Activated T-cell treated with anti-CD3 and anti-CD28 coated beads for 1 hour (primary cell): ENCODE measurements at places on chromosomes 12 and 14.

DNA sequence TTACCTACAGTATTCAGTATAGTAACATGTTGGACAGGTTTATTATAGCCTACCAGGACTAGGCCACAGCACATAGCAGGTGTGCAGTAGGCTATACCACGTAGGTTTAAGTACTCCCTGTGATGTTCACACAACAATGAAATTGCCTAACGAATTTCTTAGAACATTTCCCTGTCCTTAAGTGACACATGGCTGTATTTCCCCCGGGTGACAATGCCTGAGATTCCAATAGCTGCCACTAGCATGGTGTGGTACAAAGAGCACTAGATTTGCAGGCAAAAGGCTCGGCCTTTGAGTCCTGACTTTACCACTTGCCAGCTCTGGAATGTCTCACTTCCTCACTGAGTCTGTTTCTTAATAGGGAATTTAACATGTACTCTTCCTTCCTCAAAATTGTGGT lies 19.7 kb downstream of the PTPN21 start:
- DNase-seq: no peak

DNA sequence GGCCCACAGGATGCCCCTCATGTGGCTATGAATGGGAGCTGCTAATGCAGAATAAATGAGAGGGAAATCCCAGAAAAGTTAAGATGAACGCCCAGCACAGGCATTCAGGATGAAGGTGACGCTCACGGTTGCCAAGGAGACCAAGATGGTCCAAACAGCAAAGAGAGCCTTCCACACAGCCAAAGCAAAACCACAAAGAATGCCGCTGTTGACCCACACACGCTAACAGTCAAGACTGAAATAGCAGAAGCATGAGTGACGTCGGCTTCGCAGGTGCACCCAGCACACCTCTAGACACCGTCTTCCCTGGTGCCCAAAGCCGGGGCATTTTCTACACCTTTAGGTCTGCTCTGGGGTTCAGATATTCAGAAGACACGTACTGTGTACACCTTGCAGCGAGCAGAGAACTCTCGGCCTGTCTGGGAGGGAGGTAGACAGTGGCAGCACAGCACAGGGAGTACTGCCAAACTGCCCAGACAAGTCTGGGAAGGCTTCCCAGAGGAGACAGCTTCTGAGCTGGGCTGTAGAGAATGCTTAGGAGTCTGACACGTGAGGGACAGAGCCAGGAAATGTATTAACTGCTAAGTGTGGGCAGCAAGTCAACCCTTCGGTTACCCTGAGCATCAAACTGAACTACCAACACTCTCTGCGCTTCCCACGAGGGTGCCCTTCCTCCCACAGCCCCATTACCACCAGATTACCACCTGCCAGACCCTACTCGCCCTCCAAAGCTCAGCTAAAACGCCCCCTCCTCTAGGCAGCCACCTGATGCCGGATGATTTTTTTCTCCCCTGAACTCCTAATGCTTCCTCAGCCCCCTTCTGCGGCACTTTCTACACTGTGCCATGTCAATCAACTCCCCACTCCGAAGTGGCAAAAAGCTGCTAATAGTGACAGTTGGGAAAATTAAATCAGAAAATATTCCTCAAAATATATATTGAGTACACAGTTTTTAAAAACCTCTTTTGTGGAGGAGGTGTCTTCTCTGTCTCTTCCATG lies 50.1 kb downstream of the CCDC88C start:
- DNase-seq: no peak

DNA sequence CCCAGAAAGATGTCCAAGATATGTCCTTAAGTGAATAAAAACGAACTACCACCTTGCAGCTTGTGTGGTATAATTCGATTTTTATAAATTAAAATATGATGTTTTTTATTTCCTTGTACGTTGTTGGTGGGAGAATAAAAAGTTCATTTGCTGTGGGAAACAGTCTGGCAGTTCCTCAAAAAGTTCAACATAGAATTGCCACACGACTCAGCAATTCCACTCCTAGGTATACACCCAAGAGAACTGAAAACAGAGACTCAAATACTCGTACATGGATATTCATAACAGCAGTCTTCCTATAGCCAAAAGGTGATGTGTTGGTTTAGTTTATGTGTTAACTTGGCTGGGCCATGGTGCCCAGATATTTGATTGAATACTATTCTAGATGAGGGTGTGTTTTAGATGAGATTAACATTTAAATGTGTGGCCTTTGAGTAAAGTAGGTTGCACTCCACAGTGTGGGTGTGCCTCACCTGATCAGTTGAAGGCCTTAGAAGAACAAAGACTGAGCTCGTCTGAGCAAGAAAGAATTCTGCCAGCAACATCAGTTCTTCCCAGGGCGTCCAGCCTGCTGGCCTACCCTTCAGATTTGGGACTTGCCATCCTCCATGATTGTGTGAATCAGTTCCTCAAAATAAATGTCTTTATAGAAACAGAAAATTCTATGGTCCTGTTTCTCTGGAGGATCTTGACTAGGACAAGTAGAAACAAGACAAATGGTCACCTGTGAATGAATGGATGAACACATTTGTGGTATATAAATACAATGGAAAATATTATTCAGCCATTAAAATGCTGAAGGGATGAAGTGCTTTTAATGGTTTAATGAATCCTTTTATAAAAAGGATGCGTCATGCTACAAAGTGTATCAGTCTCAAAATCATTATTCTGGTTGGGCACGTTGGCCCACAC lies 5.1 kb upstream of the DENR start:
- no peak for DNase-seq

- no peak for DNase-seq
Measured at GRCh38 chr14:20516921-20517320, 11.6 kb downstream of the RNASE10 start.

DNA sequence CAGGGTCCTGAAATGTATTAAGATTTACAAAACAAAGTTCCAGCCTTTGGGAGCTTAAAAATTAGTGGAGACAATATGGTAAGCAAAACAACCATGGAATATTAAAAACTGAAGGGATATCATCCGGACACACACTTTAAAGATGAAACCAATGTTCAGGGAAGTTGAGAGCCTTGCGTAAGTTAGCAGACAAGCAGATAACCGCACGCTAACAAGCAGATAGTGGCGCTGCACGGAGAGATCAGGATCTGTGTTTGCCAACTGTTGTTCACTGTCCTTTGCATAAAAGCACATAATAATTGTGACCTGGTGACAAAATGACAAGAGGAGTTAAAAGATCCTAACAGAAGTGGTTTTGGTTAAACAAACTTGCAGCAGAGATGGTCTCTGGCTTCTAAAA lies 14.3 kb upstream of the TMEM229B start:
- DNase-seq: no peak

DNA sequence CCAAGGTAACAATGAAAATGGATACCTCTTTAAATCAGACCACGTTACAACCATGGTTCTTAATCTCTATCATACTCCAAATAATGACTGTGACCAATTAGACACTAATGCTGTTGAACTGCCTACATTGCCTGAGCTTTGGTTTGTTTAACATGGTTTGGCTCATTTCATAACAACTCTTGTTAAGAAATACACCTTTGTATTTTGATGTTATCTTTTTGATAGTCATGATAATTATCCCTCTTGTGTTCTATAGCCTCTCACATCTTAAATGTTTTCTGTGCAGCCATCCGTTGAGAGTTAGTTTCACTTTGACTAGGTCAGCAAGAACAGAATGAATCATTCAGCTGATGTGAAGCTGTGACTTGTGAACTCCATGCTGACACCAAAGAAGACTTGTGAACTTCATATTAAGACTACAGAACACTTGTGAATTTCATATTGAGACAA lies 75.5 kb upstream of the RERGL start:
- DNase-seq: no peak

- no peak for DNase-seq
Measured at GRCh38 chr12:121129811-121130147, 2.9 kb upstream of the P2RX7 start.

DNA sequence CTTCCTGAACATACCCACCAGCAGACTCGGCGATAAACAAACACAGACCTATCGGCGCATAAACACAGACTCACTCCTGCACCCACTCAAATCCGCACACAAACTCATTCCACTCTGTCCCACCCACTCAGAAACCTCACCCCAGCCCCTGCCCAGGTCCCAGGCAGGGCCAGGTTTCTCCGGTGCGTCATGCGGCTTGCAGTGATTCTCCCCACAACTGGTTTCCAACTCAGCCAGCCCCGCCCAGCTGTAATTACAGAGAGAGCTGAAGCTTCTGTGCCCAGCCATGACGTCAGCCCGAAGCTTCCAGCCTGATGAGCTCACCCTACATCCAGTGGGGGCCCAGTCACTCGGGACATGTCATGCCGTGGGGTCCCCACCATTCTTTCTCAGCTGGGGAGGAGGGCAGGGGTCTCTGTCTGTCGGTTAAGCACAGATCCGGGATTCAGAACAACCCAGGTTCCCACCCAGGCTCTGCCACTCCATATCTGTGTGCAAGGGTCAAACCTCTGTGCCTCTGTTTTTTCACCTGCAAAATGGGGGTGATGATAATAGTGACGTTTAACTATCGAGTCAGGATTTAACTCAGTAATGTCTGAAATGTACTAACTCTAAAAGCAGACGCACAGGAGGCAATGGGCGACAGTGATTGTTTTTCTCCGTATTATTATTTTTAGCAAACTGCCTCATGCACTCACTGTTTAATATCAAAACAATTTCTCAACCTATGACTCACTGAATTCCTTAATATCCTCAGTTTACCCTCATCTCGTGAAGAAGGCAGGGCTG lies 2.3 kb upstream of the HSPB8 start:
- no peak for DNase-seq

GRCh38 chr12:95877622-95878021 lies 18.9 kb downstream of the SNRPF start:
- no peak for DNase-seq

DNA sequence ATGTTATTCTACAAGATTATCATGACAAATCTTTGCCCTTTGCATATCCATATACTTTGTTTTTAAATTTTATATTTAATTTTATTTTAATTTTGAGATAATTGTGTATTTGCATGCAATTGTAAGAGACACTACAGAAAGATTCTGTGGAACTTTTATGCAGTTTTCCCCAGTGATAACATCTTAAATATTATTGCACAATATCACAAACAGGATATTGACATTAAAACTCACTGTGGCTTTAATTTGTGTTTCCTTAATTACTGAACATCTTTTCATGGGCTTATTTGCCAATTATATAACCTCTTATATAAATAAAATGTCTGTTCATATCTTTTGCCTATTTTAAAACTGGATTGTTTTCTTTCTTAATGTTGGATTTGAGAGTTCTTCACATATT lies 95.6 kb downstream of the ASCL1 start:
- no peak for DNase-seq

- no peak for DNase-seq
Measured at GRCh38 chr12:25084816-25085215, 110.1 kb downstream of the DNAI7 start.

DNA sequence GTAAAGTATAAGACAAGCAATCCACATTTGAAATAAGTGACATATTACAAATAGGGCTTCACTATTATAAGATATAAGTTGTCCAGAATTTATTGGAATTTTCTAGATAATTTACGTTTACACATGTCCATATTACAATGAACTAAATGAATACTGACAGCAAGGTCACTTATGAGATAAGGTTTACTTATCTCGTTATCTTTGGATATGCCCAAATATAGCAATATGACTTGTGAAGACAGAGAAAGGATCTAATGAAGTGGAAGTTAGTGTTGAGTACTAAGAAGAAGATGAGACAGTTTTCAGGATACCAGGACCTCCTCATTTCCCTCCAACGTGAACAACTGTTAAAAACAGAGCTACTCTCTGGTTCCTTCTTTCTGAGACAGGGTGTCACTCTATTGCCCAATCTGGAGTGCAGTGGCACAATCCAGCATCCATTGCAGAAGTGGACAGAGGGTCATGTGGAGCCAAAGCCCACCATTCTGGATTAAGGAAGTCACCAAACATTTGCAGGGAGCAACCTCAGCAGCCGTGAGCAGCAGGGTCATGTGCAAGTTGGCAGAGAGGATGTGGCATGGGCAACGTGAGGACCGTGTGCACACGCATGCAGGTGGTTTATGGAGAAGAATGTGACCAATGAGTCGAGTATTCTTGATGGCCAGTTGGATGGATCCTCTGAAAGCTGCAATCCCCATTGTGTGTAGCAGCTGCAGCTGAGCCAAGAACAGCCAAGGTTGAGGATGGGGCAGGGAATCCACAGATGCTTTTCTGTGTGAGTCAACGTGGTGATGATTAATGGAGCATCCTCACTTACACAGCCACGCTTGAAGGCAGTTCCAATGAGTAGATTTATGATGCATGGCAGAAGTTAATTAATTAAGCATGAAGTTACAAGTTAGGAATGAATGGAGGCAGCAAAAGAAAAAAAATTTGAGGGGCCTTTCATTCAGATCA lies 111.0 kb downstream of the BICD1 start:
- DNase-seq: no peak

DNA sequence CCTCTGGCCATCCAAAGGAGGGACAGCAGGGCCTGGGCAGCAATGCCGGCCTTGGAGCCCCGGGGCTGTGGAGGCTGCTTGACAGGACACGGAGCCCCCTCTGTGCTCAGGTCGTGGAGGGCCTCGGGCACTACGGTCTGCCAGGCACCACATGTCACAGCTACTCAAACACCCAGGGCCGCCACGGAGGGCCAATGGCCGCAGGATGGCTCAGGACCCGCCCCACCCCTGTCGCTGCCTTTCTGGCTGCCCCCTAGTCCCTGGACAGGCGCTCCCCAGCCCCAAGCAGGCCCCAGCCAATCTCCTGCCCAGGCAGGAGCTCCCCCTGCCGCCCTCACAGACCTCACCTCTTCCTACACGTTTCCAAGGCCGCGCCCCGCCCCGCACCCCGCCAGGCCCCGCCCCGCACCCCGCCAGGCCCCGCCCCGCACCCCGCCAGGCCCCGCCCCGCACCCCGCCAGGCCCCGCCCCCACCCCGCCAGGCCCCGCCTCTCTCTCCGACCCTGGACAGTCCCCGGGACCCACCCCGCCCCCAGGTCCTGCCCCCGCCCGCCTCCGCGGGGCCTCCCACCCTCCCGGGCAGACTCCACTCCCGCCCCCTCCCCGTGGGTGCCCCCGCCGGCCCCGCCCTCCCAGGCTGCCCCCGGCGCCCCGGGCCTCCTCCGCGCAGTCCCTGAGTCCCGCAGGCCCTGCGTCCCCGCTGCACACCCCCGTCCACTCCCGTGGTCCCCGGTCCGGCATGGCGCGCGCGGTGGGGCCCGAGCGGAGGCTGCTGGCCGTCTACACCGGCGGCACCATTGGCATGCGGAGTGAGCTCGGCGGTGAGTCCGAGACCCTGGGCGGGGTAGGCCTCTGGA lies at the start of gene ASPG:
Gene ASPG, plus strand, starts transcription at position 669 of the 857 bp plus-strand sequence. Its CDS starts 71 bp downstream, at position 740.
- DNase-seq: no peak

DNA sequence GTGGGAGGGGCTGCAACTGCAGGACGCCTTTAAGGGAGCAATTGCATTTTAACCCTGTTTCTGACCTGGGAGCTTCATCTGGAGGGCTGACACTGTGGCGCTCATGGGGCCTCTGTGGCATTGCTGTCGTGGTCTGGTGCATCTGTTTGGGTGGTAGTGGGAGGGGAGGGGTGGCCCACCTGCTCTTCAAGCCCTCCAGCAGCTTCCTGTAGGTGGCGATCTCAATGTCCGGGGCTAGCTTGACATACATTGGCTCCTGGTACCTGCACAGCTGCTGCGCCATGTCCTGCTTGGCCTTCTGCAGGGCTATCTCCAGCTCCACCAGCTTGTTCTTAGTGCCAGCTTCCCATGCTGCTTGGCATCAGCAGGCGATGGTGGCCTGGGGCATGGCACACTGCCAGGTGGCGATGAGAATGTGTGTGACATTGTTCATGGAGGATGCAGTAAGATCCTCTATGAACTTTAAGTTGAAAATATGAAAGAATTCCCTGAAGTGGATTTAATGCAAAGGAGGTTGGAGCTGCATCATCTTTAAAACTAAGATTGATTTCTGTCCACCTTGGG lies 7.7 kb upstream of the KRT82 start:
- DNase-seq: no peak

- no peak for DNase-seq
Measured at GRCh38 chr12:64187794-64188193, 34.3 kb downstream of the KICS2 start.
